ENCODE measurements at places on chromosomes 2 and 18. TPM values are rescaled to one million over a fixed set of nuclear protein-coding genes. Genes with fewer than 3 reads are reported as not detected.

GRCh38 chr2:22002066-22002465 is 878.3 kb downstream of the TDRD15 start:
- no peak for DNase-seq

The FOXD4L1 gene
- total RNA-seq = 0.14 TPM

DNA sequence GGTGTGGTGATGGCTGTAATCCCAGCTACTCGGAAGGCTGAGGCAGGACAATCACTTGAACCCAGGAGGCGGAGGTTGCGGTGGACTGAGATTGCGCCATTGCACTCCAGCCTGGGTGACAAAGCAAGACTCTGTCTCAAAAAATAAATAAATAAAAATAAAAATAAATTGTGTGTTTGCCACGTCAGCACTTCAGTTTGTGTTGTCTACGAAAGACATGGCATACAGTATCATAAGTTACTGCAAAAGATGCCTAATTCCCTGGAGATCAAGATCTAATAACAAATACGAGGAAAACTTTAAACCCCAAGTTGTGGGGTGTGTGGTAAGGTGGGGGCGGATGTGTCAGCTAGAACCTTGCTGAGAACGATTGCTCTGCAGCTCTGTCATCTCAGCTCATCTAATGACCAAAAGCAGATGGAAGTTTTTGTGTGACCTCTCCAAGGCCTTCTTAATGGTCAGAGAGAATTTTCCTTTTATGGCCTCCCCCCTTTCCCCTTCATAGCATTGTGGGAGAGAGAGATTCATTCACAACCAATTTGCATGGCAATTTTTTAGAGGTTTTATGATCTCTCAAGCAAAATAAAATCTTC is 11.3 kb downstream of the NPAS2 start:
- DNase-seq = no peak

- no peak for DNase-seq
Observed at GRCh38 chr2:118853651-118854291, 6.3 kb upstream of the EN1 start.

The COL4A3 gene
- not detected for total RNA-seq

The UBR3 gene
- total RNA-seq = 29.3 TPM

The SGPP2 gene
- 10.6 TPM for total RNA-seq

The ANKRD39 gene
- 39.2 TPM for total RNA-seq

The ZNF385B gene
- total RNA-seq = not detected
